CD4-positive, alpha-beta T cell treated with Interleukin-6 at 100 ng/mL for 8 hours (primary cell): ENCODE measurements at places on chromosomes 3 and 15.

GRCh38 chr15:82624008-82624407 lies 23.2 kb downstream of the CPEB1 start:
- no peak for DNase-seq

- no peak for DNase-seq
Observed at GRCh38 chr3:38829404-38829803, 13.4 kb upstream of the SCN10A start.

DNA sequence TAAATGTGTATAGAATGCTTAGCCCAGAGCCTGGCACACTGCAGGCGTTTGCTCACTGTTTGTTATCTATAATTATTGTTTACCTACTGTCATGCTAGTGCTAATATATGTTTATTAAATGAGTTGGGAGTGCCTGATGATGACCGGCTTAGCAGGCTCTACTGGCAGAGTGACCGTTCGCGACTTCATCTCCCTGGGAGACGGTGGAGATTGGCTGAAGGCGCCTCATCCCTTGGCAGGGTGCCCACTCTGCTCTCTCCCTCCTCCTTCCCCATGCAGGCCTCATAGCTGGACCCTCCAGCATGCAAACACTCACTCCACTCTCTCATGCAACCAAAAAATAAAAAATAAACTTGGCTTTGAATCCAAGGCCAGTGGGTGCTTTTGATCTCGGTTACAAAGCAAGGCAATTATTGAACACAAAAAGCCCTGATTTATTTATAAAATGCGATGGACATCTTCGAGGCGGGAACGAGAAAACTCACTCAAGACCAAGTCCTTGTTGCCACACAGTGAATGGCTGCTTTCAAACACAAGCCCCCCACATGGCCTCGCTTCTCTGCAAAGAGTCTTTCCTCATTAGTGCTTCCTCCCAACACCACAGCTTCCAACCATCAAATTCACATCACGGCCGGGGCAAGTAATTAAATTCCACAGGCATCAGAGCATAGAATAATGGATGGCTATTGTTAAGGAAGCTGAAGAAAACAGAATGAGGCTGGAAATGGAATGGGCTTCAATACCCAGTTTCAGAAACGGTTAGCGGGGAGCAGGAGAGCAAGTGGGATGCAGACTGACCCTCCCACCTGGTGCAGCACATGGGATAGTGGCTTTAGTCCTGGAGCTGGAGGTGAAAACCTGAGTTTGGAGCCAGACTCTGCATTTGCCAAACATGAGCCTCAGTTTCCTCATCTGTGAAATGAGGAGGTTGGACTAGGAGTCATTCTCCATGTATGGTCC lies 135.7 kb upstream of the RAD18 start:
- no peak for DNase-seq

DNA sequence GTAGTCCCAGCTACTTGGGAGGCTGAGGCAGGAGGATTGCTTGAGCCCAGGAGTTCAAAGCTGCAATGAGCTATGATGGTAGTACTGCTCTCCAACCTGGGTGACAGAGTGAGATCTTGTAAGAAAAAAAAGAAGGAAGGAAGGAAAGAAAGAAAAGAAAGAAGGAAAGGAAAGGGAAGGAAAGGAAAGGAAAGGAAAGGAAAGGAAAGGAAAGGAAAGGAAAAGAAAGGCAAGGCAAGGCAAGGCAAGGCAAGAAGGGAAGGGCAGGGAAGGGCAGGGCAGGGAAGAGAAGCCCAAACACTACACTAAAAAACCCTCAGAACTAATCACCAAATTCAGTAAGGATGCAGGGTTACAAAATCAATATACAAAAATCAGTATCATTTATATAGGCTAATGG lies 341.6 kb downstream of the ERC2 start:
- DNase-seq: no peak

- no peak for DNase-seq
Observed at GRCh38 chr3:100896994-100897393, 96.2 kb downstream of the ABI3BP start.

DNA sequence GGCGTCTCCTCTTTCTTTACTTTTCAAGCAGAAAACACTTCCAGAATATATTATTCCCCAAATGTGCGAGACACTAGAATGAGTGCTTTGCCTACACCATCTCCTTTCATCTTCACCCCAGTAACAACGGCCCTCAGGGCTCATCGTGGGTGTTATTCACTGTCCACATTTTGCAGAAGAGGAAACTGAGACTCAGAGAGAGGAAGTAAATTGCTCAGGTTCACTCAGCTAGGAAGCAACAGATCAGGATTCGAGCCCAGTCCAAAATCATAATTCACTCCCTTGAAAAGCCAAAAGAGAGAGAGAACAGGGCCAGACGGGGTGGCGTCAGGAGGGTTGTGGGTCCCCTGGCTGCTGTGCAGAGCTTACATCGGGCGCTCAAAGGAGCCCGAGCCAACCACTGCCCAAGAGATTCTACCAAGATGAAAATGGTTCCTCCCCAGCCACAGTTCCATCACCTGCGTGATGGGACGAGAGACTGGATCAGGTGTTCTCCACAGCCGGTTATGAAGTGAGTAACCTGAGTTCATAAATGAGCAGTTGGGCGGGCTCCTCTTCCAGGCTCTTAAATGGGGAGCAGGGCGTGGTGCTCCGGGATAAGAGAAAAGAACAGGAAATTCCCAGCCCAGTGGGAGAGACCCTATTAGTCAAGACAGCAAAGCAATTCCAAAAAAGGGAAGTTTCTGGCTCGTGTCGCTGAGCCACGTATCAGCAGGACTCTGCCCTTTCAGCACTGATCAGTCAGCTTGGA lies 48.6 kb upstream of the FLNB start:
- no peak for DNase-seq

- DNase-seq: no peak
Observed at GRCh38 chr15:67967871-67968431, 86.2 kb upstream of the PIAS1 start.
